Foreskin fibroblast (primary cell): ENCODE measurements at places on chromosomes 2 and 18.

DNA sequence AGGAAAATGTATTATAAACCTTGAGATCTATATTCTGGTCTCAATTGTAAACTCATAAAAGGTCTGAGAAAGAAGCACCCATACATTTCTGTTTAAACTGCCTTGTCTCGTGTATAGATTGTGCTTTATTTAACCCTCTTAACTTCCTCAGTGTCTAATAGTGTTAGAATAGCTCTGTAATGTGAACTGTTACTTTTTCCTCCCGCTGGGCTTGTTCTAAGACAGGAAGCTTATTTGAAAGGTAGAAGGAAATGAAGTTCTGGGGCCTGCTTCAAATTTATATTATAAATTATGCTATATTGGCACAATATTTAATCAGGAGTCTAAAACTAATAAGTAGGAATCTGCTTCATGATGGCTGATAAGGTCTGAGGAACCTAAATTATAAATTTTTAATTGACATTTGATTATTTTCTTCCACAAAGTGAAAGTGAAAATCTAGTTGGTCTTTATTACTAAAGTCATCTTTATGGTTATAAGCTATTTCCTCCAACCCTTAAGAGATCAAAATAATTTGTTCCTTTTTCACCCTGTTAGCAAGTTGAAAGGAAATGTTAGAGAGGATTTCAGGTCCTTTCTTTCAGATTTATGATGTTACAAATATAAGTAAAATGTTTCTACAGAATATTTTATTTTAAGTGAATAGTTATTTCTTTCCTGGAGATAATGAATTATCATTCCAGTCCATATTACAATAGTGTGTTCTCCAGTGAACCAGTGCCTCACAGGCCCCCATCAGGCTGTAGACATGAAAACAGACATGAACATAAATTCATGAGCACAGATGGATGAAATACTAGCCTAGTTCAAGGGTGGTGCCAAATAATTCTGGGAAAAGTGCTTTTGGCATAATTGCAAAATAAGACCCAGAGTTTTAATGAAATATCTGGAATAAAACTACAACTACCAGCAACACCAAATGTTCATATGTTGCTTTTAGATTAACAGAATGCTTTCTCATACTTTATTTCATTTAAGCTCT lies 7.9 kb downstream of the MFSD6 start:
- DNase-seq, result peak; percentile 8

DNA sequence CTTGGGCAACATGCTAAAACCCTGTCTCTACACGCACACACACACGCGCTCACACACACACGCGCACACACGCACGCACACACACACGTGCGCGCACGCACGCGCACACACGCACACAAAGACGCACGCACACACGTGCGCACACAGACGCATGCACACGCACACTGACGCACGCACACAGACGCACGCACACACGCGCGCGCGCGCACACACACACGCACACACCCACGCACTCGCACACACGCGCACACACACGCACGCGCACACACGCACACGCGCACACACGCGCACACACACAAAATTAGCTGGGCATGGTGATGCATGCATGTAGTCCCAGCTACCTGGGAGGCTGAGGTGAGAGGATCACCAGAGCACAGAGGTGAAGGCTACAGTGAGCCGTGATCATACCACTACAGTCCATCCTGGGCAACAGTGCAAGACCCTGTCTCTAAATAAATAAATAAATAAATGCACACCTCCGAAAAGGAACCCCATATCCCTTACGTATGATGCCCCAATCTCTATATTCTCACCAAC lies 8.1 kb upstream of the IAH1 start:
- DNase-seq, result no peak

DNA sequence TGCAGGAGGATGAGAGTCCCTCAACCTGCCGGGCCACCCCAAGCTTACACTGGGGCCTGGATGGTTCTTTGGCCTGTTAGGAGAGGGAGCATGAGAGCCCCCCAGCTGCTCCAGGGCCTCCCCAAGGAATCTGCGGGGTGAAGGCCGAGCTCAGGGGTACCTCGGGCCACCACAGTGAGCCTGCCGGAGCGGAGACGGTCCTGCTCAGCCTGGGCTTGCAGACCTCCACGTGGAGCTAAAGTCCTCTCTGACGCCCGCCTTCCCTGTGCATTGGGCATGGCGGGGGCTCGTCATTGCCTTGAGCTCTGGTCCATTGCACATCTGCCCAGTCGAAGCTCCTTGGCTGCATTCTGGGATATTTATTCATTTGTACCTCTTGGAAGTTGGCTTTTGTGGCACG lies 62.7 kb downstream of the ASB1 start:
- DNase-seq, result no peak

DNA sequence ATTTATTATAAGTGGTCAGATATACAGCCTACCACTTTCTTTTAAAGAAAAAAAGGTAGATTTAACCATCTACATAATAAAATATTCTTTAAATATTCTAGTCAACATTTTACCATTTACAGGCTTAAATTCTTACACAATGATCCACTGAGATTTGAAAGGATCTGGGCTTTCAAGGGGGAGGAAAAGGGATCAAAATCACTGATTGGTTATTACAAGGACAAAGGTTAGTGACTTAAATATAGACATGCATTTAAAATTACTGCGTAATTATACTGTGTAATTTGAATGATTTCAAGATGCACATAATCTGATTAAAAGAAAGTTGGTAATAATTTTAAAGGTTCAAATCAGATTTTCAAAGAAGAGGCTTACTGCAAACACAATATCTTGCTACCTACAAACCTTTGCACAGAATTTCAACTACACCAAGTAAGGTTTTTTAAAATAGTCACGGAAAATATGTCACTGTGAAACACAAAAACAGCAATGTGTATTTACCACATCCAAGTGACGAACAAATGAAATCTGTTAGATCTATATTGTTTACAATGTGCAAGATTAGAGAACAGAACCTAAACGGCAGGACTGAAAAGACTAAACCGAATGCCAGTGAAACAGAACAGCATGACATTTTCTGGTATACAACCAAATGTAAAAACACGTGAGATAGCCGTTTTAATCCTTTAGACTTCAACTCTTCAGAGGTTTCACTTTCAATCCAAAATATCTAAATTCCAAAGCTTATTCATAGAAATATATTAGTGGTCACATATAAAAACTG lies 40.8 kb downstream of the RTN4 start:
- no peak for DNase-seq

GRCh38 chr2:97011977-97012569 lies 25.7 kb upstream of the FAM178B start:
- DNase-seq, result peak; percentile 70

GRCh38 chr2:191289049-191289448 lies 43.8 kb downstream of the MYO1B start:
- no peak for DNase-seq

GRCh38 chr2:38720613-38721241 lies 30.4 kb downstream of the SRSF7 start:
- DNase-seq, result peak; percentile 89
